Stimulated activated naive CD8-positive, alpha-beta T cell treated with anti-CD3 and anti-CD28 coated beads, Interleukin-15, Interleukin-2, amounts not matched to agents 100 U/mL and 50 U/mL, for 24 hours (primary cell): ENCODE measurements at places on chromosomes 12 and 14.

DNA sequence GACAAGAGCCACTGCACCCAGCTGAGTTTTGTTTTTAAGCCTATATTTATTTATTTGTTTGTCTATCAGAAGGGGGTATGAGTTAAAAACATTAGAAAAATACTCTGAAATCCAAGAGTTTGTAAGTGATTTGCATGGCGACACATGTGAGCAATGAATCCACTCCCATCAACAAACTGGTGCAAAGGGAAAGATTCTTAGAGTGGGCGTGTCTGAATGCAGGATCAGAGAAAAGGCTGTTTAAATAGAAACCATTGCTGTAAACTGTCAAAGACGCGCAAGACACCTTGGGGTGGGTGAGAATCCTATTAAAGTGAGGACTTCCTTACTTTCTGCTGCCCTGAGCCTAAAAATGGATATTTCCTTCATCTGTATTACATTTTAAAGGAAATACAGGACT, 51.9 kb downstream of the ZFYVE26 start:
- no peak for DNase-seq

- DNase-seq, result no peak
Measured at GRCh38 chr14:73740618-73741326, 26.6 kb upstream of the PNMA1 start.

DNA sequence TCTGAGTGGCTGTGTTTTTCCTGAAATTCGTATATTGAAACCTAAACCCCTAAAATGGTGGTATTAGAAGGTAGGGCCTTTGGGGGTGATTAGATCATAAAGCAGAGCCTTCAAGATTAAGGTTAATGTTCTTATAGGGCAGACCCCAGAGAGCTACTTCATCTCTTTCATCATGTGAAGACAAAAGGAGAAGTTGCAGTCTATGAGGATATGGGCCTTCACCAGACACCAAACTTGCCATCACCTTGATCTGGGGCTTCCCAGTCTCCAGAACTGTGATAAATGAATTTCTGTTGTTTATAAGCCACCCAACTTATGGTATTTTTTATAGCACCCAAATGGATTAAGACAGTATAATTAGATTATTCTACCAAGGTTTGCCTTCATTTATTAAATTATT, 275.0 kb upstream of the ATP2B1 start:
- no peak for DNase-seq

DNA sequence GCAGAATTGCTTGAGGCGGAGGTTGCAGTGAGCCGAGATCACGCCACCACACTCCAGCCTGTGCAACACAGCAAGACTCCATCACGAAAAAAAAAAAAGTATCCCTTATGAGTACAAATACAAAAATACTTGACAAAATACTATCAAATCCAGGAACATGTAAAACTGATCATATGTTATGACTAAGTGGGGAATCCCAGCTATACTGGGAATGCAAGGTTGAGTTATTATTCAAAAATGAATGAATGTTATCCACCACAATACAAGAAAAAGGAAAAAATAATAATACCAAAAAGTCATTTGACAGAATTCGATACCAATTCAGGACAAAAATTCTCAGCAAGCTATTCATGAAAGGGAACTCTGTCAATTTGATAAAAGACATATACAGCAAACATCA, 32.6 kb downstream of the MOK start:
- no peak for DNase-seq

DNA sequence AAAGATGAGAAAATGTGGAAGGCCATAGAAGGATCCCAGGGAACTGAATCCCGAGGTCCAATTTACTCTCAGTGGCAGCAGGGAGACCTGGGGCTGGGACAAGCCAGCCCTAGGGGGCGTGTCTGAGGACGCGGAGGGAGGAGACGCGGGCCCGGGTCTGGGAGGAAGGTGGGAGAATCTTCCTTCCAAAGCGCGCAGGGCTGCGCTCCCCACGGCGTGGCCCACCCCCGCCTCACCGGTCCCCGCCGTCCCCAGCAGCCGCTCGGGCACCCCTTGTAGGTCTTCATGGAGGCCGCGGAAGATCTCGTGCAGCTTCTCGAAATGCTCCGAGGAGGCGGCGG, 323 bp downstream of the VTI1B start:
- peak; percentile 71 for DNase-seq

- no peak for DNase-seq
Measured at GRCh38 chr12:131592972-131593371, 117.9 kb upstream of the SFSWAP start.
